H54 (cell line): ENCODE measurements at places on chromosomes 4 and X.

DNA sequence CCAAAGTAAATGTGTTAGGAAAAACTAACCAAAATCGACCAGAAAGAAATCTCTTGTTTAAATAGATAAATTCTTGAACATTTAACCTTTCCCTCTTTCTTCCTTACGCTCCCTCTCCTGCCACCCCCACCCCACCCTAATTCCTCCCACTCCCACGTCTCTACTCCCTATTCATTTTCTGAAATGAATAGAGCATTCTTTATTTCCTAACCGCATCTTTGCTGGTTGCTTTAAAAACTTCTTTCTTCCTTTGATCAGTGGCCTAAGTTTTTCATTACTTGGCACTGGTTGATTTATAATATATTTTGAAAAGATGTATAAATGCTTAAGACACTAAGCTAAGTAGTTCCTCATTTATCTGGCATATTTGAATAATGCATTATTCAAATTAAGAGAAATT is 33.9 kb downstream of the BMPR1B start:
- no peak for DNase-seq

GRCh38 chrX:40581336-40581920 is 658 bp downstream of the ATP6AP2 start:
- DNase-seq: no peak

GRCh38 chr4:32985256-32985655 is 2265.1 kb downstream of the PCDH7 start:
- no peak for DNase-seq

- DNase-seq: no peak
These were observed 27.0 kb upstream of the MID1IP1 start for GRCh38 chrX:38774249-38774648.

DNA sequence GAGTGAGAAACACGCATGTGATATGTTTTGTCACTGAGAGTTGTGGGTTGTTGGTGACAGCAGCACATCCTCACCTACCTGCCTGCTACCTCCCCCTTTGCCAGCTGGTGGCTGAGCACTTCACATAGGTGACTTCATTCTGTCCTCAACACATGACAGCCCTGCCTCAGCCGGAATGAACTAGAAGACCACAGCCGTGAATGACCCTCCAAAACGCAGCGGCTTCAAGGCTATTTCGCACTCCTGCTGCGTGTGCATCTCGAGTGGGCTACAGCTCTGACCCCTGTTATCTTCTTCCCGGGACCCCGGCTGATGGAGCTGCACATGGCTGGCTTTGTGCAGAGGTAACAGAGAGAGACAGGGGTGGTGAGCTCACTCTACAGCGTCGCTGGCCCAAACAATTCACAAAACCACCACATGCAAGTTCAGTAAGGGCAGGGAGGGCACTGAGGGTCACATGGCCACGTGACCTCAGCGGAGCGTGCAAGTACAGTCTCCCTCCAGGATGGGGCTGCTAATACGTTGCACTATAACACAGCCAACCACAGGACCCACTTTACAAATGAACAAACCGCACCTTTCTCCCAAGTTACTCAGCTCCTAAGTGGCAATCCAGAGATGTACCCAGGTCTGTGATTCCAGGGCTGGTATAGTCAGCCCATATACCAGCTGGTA is 6.3 kb upstream of the PPP2R2C start:
- DNase-seq: no peak

GRCh38 chr4:22030307-22030706 is 81.7 kb upstream of the KCNIP4 start:
- no peak for DNase-seq

- DNase-seq: no peak
These were observed 11.0 kb downstream of the TRMT44 start for GRCh38 chr4:8451440-8452182.

- DNase-seq: no peak
These were observed 67.1 kb upstream of the PRKG2 start for GRCh38 chr4:81282131-81282530.

DNA sequence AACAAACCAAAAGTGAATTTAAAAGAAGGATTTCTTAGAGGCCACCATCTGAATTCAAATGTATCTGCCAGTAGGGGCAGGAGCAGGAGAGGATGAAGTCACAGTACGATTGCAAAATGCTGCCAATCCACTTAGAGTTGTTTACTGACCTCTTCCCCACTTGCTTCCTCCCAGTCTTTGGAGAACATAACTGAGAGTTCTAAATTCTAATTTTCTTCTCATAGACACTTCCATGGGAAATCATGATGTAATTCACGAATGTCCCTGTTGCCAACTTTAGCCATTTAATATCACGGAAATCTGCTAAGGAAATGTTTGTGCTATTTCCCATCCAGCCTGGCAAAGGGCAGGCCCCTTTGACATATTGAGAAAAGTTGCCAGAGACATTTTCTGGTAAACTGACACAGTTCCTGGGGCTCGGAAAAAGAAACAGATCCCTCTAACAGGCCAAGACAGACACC is 33.6 kb upstream of the NOCT start:
- DNase-seq: no peak
